ENCODE measurements at places on chromosomes 6 and 20. TPM values are rescaled to one million over a fixed set of nuclear protein-coding genes. Genes with fewer than 3 reads are reported as not detected.

Gene GPSM3
- 3.1 TPM for total RNA-seq

Gene HLA-DQB2
- not detected for total RNA-seq

Gene SLC17A1
- not detected for total RNA-seq

Gene CDC25B
- 63.0 TPM for total RNA-seq

Gene GRIK2
- total RNA-seq = 0.12 TPM

Gene MLN
- total RNA-seq = not detected

Gene TULP1
- not detected for total RNA-seq

Gene EYS
- total RNA-seq = 0.81 TPM

Gene MKKS
- total RNA-seq = 11.2 TPM

Gene CTCFL
- not detected for total RNA-seq

Gene DZANK1
- total RNA-seq = 1.7 TPM

Gene PRELID3B
- 196 TPM for total RNA-seq

Gene HLA-DQB1
- not detected for total RNA-seq

Gene CD24
- total RNA-seq = 26.9 TPM

Gene PCNA
- 529 TPM for total RNA-seq

Gene SLC22A2
- 1.2 TPM for total RNA-seq

Gene REPS1
- 21.4 TPM for total RNA-seq

Gene NKX2-4
- not detected for total RNA-seq

Gene C6orf132
- 0.02 TPM for total RNA-seq

Gene TULP4
- 68.4 TPM for total RNA-seq

Gene NINL
- total RNA-seq = 9.1 TPM

Gene UNC93A
- total RNA-seq = not detected

Gene TBXT
- total RNA-seq = not detected

Gene TFEB
- 9.6 TPM for total RNA-seq

Gene MRPS18B
- total RNA-seq = 76.8 TPM

Gene DXO
- total RNA-seq = 16.4 TPM

Gene MUC21
- total RNA-seq = not detected

Gene FILIP1
- 0.29 TPM for total RNA-seq

Gene CRIP3
- total RNA-seq = not detected

Gene VIP
- 0.93 TPM for total RNA-seq

Gene ADAT2
- 3.1 TPM for total RNA-seq

Gene SFTA2
- not detected for total RNA-seq

Gene STMND1
- 0.22 TPM for total RNA-seq

Gene FAM209A
- total RNA-seq = not detected

Gene BPIFA1
- not detected for total RNA-seq

Gene BPIFB4
- not detected for total RNA-seq

Gene MMP24
- 14.2 TPM for total RNA-seq

Gene BCAS1
- 0.07 TPM for total RNA-seq

Gene HCK
- total RNA-seq = not detected

Gene TFAP2A
- total RNA-seq = 5.2 TPM

Gene CFB
- total RNA-seq = 4.0 TPM

Gene HLA-DRB1
- total RNA-seq = not detected

Gene SLC22A23
- total RNA-seq = 8.2 TPM

Gene CD93
- not detected for total RNA-seq

Gene KCNB1
- total RNA-seq = 0.41 TPM

Gene NKX2-2
- total RNA-seq = 4.4 TPM

Gene RSPO4
- not detected for total RNA-seq

Gene UBR2
- 16.3 TPM for total RNA-seq

Gene WFDC8
- not detected for total RNA-seq

Gene SMIM26
- total RNA-seq = 202 TPM

Gene FOXA2
- 1.2 TPM for total RNA-seq

Gene CLPSL1
- total RNA-seq = not detected

Gene CASP8AP2
- 13.5 TPM for total RNA-seq

Gene LINC00237
- total RNA-seq = not detected

Gene JPH2
- 3.1 TPM for total RNA-seq

Gene DYNLT2
- total RNA-seq = 2.8 TPM

Measured in A172 (cell line).